Stimulated activated CD4-positive, alpha-beta T cell treated with anti-CD3 and anti-CD28 coated beads, Interleukin-4, amount 100 ng/mL, for 24 hours (primary cell): ENCODE measurements at places on chromosomes 3 and 15.
A peak's percentile ranks its signal among the peaks of the same experiment; 100 is the strongest.

DNA sequence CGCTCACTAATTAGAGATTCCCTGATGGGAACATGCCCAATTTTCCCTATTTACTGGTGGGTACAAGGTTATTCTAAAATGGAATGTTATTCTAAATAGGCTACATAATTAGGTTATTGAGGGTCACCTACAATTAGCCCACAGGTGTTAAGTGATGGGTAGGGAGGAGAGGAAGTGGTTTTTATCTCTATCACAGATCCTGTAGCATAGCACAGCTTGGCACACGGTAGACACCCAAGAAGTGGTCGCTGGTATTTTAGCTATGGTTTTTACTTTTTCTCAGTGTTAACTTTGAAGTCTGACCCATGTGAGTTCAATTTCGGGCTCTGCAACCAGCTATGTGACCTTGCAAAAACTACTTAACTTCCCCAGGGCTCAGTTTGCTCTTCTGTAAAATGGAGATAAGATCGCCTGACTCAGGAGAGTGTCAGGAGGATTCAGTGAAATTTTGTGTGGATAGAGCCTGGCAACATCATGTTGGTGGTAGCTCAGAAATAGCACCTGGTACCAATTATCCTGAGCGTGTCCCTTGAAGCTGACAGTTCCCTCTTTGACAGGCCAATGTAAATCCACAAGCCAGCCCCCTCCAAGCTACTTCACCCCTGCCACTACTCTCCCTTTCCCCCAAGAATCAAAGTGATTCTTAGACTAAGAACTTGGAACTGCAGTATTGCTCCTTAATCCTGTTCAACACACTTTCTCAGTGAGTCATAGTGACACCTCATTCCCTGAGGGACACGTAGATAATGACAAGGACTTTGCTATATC, 8.7 kb upstream of the LMCD1 start:
- no peak for DNase-seq

GRCh38 chr3:174439331-174440252, 419.5 kb upstream of the NAALADL2 start:
- no peak for DNase-seq

DNA sequence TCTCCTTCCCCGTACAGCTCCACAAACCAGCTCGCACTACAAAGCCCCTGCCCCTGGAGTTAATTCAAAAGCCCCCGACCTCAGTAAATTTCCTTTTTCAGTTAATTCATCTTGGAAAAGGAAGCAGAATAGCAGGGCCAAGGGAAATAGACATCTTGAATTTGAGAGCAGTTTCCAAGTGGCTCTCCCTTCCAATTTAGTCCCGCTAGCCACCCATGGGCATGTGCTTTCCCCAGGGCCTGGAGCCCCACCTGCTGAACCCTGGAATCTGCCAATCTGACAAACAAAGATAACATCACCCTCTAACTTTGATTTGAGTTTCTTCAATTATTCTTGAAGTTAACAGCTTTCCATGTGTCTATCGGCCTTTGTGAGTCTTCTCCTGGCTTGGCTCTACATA, 31.7 kb downstream of the PRR20G start:
- DNase-seq = no peak

DNA sequence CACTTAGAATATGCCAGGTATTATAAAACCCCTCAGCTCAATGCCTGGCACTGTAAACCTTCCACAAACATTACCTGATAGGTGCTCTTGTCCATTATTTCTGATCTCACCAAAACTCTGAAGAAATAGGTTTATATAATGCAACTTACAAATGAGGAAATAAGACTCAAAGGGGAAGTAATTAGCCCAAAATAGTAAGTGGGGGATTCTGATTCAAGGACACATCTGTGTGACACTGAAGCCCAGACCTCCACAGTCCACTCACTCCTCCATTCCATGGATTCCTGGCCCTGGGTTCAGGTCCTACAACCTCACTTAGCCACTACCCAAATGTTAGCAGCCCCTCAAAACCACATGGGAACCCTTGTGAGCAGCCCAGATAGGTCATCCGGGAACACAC, 49.9 kb downstream of the TRANK1 start:
- no peak for DNase-seq

DNA sequence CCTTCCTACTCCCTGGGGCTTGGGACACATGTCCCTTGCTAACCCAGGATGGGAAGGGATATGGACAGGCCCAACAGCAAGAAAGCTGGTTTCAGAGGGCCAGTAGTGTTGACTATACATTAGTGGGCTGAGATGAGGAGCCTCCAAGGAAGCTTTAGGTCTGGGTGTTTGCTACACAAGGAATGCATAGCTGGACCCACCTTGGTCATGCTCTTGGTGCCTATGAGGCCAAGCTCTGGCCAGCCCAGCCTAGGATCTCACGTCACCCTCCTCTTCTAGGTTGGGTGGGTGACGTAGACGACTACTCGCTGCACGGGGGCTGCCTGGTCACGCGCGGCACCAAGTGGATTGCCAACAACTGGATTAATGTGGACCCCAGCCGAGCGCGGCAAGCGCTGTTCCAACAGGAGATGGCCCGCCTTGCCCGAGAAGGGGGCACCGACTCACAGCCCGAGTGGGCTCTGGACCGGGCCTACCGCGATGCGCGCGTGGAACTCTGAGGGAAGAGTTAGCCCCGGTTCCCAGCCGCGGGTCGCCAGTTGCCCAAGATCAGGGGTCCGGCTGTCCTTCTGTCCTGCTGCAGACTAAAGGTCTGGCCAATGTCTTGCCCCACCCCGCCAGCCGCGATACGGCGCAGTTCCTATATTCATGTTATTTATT, 653 bp upstream of the WDR6 start:
- no peak for DNase-seq

- no peak for DNase-seq
These were observed 14.3 kb downstream of the SPG21 start for GRCh38 chr15:64975390-64975789.

DNA sequence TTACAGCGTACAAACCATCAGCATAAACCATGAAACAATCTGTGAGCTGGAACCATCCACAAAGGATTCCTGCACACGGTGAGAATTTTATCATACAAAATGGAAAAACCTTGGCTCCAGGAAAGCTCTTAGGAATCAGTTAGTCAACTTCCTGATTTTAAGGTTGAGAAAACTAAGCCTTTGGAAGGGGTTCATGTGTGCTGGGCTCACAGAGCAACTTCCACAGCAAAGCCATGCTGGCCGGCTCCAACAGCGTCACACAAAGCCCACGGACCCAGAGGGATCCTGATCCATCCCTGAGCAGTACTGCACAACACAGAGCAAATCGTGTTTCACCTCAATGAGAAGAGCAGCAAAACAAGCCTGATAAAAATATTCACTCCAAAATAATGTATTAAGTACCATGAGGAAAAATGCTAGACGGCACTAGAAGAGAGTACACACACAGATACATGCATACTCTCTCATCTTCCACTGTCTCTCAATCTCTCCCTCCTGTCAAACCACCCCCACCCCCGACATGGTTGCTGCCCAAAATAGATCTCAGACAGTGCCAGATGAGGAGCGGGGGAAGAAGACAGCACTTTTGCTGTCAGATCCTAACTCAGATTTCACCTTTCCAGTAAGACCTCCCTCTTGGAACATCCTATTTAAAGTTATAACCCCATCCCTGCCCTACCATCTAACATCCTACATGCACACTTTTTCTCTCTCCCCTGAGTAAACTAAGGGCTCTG, 58.6 kb downstream of the MB21D2 start:
- no peak for DNase-seq

- no peak for DNase-seq
These were observed 2.9 kb upstream of the DIS3L start for GRCh38 chr15:66290518-66290917.

GRCh38 chr3:51974963-51975851, at the start of gene ABHD14A:
Gene ABHD14A, plus strand, starts transcription at chr3:51975064. Its CDS starts 72 bp downstream, at chr3:51975136.
- peak; percentile 70 for DNase-seq

DNA sequence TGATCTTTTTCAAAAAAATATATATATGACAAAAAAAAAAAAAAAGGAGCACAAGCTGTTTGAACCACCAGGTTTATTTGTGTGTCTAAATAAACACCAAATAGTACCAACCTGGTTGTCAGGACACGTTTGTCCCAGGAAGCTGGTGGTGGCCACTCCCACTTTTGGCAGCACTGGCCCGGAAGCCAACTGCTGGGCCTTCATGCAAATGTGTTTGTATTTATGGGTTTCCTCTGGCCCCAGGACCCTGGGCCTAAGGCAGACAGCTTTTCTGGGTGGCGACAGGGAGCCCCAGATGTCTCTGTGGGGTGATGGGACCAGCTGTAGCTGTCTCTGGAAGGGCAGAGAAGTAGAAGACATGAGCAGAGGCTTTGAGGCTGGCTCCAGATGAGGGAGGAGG, 31.6 kb downstream of the PRKCD start:
- DNase-seq = no peak

DNA sequence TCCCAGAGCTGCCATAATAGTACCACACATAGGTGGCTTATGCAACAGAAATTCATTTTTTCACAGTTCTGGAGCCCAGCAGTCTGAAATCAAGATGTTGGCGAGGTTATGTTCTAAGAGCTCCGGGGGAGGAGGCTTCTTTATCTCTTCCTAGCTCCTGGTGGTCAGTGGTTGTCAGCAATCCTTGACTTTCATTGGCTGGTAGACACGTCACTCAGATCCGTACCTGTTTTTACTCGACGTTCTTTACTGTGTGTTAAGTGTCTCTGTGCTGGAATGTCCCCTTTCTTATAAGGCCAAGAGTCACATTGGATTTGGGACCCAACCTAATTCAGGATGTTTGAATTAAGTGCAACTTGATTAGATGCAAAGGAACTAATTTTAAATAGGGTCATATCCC, 218.5 kb upstream of the CNTN3 start:
- no peak for DNase-seq

DNA sequence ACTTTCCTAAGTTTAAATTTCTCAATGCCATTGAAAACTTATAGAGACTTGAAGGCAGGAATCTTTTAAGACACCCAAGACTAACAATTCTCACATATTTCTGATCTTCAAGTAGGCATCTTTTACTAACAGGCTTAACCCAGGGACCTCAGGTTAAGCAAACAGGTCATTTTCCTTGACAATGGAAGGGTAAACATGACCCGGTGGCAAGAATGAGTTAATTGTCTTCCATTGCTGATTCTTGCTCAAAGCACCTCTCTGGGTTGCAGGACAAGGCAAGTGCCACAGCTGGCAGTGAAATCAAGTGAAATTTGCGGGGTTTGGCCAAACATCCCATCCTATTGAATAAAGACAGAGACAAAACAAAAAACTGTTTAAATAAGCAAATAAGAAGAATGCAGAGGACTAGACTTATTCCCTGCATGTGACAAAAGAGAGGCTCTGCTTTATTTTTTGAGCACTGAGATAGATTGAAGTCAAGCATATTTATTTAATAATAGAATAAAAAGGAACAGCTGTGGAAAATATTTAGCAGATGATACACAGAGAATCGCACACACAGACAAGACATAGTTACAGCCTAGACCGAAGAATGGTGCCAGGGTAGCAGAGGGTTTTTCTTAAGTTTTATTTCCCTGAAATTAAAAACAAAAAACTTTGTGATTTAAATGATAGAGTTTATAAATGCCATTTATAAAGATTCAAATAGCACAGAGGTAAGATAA, 56.0 kb upstream of the MITF start:
- no peak for DNase-seq

DNA sequence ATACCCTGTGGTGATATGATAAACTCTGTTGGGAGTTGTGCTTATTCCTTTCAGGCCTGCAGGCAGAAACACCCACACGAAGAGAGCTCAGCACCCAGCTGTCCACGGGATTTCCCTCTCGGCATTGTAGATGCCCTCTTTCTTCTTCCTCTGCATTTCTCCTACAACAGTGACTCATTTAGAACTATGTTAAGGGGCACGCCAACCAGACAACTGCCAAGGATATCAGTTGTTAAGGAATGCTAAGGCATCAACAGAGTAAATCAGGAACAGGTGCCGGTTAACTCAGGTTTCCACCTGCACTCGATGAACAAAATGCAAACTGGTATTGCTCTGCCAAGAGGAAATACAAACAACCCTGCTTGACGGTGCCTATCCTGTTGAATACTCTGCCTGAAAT, 270.0 kb upstream of the PEX5L start:
- no peak for DNase-seq

- DNase-seq = no peak
These were observed 79.6 kb downstream of the TP63 start for GRCh38 chr3:189710620-189711402.

DNA sequence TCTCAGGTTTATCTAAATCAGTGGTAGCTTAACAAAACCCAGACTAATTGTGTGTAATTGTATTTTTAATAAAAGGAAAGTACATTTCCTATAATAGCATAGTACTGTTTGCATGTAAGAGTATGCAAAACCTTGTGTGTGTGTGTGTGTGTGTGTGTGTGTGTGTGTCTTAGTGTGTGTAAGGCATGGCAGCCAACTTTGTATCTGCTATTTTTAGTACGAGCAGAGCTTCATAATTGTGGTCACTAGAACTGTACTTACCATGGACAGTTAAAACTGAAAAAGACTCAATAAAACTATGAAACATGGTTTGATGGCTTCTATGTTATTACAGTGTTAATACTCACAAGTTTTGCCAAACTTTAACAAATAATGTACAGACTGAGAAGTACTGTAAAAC, 6.2 kb downstream of the P2RY1 start:
- DNase-seq = no peak

- no peak for DNase-seq
These were observed 106.3 kb downstream of the SNRPN start for GRCh38 chr15:25060996-25061620.

- DNase-seq = no peak
These were observed 10.5 kb downstream of the NKTR start for GRCh38 chr3:42610976-42611375.

DNA sequence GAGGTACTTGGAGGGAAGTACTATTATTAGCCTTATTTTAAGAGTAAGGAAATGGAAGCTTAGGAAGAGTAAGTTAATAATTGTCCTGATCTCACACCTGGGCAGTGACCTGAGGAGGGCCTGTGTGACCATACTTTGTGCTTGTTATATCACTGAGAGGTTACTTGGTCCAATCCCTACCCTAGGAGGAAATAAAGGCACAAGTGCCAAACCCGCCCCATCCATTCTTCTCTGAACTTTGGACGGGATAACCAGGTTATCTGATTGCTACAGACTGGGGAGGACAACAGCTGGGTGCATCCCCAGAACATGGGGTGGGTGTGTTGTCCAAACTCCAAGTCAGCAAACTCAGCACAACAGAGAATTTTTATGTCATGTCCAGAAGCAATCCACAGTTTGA, 77.7 kb upstream of the NR2E3 start:
- DNase-seq = no peak

DNA sequence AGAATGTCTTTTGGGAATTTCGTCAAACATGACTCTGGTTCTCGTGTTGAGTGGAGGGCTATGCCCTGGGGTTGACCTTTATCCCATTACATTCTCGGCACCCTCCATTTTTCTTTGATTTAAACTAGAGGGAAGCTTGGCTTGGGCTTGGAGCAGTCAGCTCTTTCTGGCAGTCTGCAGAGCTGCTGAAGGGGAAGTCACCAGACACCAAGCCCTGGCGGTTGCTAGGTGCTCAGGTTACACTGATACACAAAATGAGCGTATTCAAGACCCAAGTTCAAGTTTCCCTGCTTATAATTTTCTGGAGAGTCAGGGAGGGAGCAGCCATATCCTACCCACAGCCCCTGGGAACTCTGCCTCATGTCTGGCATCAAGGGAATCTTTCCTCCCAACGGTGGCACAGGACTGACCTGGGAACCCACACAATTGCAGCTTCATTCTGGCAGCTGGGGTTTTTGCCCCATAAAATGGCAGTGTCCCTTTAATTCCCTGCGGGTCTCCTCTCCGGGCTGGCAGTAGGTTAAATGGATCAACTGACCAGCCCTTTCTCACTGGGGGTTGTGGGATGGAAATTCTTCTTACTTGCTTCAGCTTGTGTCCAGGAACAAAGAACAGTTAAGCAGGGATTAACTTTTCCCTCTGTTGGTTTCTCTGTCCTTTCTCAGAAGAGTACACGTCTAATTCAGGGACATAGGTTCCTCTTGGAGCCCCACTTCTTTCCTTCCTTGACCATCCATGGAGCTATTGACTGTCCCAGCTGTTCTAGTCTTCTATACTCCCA, 110.0 kb upstream of the DLG1 start:
- no peak for DNase-seq
